ENCODE measurements at places on chromosomes 1 and 21.

DNA sequence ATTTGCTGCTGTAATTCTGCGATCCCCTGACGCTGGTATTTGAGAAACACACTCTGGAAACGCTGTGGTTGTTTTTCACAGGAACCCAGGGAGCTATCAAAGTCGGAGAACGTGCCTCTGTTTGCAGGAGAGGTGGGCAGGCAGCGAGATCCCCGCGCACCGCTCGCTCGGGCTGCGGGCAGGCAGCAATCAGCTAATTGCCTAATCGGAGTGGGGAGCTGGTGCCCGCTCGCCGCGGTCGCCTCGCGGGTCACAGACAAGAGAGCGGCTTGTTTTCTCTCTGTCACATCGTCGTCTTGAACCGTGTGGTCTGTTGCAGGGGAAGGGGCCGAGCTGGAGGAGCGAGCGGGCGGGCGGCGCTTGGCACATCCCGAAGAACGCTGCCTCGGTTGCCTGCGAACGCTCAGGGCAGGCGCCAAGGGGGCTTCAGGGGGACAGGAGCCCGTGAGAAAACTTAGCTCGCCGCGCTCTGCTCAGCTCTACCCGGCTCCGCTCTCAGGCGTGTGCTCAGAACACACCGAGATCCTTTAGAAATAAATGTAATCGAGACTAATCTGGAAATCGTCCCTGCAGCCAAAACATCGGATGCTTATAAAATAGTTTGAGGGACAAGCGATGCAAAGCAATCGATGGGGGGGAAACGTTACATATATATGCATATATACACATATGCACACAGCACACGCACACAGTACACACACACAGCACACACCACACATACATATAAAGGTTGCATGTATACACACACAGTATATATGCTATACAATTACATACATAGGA lies 93.6 kb upstream of the SMYD2 start:
- peak; percentile 13 for DNase-seq

GRCh38 chr1:10628685-10629084 lies 153.9 kb downstream of the PEX14 start:
- no peak for DNase-seq

- DNase-seq: no peak
Observed at GRCh38 chr1:91811363-91812025, 74.5 kb downstream of the TGFBR3 start.

GRCh38 chr1:210618369-210618768 lies 289.7 kb downstream of the HHAT start:
- no peak for DNase-seq

DNA sequence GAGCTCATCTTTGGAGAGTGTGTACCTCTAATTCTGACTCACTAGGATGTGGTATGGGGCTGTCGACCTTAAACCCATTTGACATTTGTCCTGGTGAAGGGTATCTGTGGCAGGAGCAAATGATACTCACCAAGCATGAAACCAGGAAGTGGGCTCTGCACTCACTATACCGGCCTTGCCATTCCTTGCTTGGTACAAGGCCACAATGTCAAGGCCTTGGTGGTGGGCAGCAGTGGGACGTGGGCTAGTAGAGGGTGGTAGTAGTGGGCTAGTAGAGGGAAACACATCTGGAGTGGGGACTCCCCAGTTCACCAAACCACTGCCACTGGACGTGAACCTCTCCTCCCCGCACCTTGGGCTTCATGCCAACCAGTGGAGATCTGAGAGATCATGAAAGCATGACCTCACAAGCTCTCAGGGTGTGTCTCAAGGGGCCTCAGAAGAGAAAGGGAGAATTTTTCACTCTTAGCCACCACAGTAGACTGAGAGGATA lies 11.5 kb downstream of the TNFSF4 start:
- no peak for DNase-seq

DNA sequence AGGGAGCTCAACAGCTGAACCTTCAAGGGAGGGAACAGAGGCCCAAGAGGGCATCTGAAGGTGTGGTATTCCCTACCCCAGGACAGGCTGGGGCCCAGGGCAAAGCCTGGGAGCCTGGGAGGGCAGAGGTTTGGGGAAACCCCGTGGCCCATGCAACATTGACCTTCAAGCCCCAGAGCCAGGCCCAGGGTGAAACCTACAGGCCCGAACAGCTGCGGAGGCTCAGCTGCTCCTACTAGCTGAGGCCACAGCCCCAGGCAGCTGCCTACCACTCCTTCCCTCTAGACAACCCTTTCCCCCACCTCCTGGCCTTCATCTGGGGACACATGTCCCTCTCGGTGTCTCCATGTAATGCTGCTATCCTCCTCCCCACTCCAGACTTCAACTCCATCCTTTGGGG lies 3.2 kb downstream of the LAD1 start:
- no peak for DNase-seq

- DNase-seq: no peak
Observed at GRCh38 chr1:236321101-236321500, 39.3 kb upstream of the ERO1B start.

- DNase-seq: peak; percentile 75
Observed at GRCh38 chr1:150281221-150281757, 1.1 kb upstream of the CIART start.

Measured in posterior cingulate gyrus (tissue), 11 donors.